Stimulated activated CD8-positive, alpha-beta memory T cell treated with anti-CD3 and anti-CD28 coated beads, Interleukin-4, amount 100 ng/mL, for 1 hour (primary cell): ENCODE measurements at places on chromosomes 16 and 17.

GRCh38 chr16:71276589-71277334 is 12.4 kb downstream of the CMTR2 start:
- no peak for DNase-seq

DNA sequence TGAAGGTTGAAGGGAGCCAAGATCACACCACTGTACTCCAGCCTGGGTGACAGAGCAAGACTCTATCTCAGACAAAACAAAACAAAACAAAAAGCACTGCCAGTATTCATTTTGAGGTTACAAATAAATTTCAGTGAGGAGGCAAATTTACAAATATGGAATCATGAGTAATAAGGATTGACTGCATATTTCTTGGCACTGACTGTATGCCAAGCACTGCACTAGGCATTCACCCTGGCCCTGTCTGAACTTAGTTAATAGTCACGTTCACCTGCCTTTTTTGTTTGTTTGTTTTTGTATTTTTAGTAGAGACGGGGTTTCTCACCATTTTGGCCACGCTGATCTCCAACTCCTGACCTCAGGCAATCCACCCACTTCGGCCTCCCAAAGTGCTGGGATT is 5.1 kb downstream of the LDAF1 start:
- DNase-seq = no peak

DNA sequence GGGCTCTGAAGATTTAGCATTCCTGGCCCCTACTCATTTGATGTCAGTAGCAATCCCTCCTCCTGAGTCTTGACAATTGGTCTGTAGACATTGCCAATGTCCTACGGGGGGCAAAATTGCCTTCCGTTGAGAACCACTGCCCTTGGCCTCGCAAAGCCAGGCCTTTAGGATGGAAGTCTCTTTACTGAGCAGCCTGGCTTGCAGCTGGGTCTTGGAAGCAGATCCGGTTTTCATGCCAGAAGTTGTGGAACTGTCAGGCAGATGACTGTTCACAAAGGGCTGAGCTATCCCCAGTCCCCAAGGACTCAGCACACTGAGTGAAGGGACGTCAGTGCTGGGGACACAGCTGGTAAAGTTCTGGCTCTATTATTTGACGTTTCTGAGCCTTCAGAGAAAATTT is 83.2 kb downstream of the WSCD1 start:
- no peak for DNase-seq

- DNase-seq = no peak
Observed at GRCh38 chr17:4744999-4745969, 5.6 kb upstream of the CXCL16 start.

GRCh38 chr17:13583996-13584700 is 17.6 kb downstream of the HS3ST3A1 start:
- no peak for DNase-seq

DNA sequence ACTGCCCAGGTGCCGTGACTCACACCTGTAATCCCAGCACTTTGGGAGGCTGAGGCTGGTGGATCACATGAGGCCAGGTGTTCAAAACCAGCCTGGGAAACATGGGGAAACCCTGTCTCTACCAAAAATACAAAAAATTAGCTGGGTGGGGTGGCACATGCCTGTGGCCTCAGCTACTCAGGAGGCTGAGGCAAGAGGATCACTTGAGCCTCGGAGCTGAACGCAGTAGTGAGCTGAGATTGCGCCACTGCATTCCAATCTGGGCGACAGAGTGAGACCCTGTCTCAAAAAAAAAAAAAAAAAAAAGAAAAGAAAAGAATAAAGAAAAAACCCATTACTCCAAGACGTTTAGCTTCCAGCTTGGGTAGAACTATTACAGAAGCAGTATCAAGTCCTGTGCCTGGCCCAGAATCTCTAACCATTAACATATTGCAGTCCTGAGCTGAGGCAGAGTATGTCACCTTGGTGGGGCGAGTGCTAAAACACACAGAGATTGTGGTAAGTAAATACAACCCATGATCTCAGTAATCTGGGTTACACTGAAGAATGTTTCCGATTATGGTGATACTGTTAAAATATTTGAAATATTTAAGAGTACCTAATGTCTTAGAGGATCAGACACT is 23.2 kb upstream of the CFAP20 start:
- DNase-seq = no peak

DNA sequence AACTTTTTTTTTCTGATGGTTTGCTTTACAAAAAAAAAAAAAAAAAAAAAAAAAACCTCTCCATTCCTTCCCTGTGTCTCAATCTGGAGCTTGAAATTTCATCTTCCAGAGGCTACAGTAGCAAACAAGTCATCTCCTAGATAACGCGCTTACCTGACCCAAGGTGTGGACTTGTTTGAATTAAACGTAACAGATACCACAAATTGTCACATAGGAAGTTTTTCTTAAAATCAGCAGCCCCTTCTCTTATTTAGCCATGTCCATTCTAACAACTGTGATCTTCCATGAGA is 2.0 kb downstream of the STAT5B start:
- no peak for DNase-seq

- DNase-seq = no peak
Observed at GRCh38 chr16:49010396-49010795, 271.2 kb downstream of the CBLN1 start.

DNA sequence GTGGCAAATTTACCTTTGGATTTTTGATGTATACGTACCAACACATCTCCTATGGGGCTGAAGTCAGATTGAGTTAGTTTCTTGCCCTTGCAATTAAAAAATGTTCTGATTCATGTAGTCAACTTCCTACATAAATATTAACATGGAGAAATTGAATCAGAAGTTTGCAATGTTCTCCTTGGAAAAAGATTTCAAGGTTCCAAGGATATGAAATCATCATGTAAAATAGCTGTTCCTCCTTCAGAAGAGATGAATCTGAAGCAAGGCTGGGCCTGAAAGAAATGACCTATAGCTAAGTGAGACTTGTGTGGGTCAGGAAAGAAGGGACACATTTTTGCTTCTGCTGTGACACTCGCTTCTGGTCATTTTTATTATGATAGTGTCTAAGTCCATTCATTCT is 131.7 kb downstream of the RGS9 start:
- no peak for DNase-seq

DNA sequence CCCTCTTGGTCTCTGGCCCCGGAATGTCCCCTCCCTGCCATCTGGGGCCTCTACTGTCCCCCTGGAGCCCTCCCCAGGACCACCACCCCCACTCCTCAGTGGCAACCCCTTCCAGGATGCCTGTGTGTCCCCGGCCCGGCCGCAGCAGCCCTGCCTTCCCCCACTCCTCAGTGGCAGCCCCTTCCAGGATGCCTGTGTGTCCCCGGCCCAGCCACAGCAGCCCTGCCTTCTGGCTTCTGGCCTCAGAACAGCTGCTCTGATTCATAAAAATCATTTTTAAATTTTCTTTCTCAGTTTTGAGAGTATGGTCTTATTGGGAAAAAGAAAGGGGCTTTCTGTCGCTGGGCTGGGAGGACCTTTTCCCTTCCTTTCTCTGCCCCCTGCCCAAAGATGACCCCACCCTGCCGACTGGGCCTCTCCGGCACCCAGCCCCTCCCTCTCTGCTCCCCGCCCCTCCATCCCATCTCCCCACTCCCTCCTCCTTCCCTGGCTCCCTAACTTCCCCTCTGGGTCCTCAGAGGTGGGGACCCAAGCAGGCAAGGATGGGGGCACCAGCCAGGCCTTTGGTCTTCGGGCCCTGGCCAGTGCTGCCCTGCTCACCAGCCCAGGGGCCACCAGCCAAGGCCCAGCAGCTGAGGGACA is 40.5 kb downstream of the BAHCC1 start:
- DNase-seq = no peak

DNA sequence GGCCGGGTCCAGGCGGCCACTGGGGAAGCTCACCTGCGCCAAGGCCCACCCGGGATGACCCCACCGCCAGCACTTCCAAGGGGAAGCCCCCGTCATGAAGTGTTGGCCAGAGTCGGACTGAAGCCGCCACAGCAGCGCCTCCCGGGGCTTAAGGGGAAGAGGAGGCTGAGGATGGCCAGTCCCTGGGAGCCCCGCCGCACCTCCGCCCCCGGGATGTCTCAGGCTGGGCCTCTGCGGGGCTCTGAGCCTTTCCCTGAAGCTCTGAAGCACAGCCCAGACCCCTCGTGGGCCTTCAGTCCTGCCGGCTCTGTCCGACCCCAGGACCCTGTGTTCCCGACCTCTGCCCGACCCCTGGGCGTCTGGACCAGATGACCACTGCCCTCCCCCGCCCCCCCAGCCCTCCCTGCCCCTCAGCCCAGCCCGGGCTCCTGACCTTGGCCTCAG is 42.8 kb upstream of the ACSF3 start:
- no peak for DNase-seq

DNA sequence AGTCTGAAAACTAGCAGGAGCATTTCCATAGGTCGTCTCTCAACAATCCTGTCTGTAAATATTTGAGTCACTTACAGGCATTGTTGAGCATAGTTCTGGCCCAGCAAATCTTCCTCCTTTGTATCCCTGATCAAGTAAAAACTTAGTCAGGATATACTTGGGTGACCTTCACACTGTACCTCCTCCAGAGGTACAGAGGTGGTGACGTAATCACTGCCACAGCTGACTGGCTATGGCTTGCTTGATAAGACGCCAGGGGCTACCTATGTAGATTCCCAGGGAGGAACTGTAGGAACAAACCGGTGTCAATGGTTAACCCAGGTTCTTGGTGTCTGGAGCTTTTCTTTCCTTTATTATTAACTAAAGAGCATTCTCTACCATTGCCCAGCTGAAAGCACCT is at the start of gene KCNJ16:
TSS of gene KCNJ16 (plus strand) at position 270 of the 400 bp plus-strand sequence. CDS start 56,863 bp downstream, outside the sequence.
- DNase-seq = no peak

GRCh38 chr17:77435272-77436057 is 294.7 kb downstream of the SEC14L1 start:
- no peak for DNase-seq

- DNase-seq = no peak
Observed at GRCh38 chr17:14719942-14720341, 419.1 kb downstream of the HS3ST3B1 start.

DNA sequence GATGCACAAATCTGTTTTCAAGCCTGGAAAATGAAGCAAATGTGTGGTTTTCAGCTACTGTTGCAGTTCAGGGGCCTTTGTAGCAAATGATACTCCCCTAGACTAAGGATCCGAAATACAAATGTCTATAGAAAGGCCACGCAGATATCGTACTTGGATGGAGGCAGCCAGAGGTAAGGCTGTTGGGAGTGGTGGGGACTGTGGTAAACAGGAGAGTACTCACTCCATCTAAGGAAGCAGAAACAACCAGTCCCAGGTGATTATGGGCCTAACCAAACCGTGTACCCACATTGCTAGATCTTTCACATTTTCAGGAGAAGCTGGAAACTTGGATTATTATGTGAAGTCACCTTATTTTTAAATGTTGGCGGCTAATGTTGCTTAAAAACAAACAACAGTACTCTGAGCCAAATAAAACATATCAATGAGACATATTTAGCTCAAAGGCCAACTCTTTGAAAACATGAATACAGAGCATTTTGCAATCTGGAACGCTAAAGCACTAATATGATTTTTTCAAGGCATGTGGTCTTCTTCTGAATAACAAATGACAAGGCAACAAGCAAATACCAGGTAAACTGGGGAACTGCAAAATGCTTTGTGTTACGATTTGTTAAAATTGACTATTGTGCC is 110.1 kb downstream of the YPEL2 start:
- no peak for DNase-seq

- no peak for DNase-seq
Observed at GRCh38 chr16:7450440-7450839, 117.8 kb downstream of the RBFOX1 start.

DNA sequence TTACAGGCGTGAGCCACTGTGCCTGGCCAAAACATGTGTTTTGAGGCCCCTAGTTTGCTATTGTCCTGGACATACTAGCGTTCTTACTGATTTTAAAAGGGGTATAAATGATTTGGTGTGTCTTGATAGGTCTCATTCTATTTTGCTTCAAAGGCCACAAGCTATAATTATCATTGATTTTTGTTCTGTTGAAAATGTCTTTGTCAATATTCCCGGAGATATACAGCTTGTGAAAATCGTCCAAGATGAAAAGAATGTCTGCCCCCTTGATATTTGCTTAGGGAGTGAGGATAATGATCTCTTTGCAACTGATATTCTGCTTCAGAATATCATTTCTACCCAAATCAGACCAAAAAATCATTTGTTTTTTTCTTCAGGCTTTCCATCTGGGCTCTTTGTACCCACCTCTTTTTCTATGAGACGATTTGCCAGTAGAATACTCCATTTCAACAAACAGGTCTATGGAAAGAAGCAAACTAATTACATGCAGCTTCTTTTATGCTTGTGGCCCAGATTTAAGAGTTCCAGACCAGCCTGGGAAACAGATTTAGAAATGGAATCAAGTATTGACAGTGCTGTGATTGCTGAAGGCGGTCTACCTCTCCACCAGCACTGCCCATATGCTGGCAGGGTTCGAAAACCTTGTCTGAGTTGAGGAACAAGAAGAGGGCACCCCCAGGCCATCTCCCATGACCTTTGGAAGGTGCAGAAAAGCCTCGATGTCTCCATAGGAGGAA is 14.1 kb upstream of the ST6GALNAC1 start:
- DNase-seq = no peak

DNA sequence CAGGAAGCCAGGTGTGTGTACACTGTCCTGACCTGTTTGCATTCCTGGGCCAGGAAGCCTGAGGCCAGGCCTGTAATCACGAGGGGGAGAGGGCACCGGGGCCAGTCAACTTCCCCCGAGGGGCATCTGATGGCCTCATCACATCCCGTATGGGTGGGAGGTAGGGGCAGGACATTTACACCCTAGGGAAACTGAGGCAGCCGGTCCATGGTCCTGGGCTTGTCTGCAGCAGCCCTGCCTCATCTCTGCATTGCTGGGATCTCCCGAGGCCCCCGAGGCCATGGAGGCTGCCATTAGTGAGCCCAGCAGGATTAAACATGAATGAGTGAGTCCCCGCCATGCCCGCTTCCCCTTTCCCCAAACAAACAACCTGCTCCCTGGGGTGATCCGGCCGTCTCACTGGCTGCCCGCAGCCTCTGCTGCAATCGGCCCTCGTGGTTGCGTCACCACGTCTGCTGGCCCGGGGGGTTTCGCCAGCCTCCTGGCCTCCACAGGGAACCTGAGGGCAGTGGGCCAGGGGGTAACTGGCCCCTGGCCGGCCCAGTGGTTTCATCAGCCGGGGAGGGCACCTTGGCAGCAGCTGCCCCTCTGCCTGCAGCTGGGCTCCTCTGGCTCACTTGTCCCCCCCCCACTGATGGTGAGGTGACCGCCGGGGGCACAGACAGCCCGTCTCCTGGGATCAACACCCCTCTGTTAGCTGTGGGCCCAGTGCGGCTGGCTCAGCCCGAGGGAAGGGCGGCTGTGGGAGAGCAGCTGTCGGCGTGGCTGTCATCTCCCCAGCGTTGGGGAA is 88.3 kb upstream of the GSE1 start:
- DNase-seq = no peak

DNA sequence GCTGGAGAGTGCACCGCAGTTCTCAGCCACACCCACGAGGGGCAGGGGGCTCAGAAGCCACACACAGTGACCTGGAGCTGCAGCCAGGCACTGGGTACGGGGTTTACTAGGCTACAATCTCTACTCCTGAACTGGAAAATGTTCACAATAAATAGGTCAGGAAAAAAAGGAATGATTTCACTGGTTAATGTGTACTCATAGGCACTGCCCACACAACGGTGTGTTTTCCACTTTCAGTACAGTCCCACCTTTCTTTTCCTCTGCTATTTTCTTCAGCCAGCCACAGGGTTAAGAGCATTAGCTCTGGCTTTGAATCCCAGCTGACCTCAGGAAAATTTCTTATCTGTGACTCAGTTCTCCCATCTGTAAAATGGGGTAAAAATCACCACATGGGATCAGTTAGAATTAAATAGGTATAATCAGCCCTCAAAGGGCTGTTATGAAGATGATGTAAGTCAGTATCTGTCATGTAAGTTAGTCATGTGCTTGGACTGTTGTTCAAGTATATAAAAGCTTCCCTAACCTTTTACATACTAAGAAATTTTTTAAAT is 35.7 kb downstream of the ZCCHC14 start:
- DNase-seq = no peak

GRCh38 chr17:27974045-27974436 is 68.4 kb upstream of the NLK start:
- DNase-seq = no peak
